ENCODE measurements at places on chromosomes 6 and 20.

GRCh38 chr20:45841407-45842129, 8.0 kb downstream of the SNX21 start:
- no peak for DNase-seq

DNA sequence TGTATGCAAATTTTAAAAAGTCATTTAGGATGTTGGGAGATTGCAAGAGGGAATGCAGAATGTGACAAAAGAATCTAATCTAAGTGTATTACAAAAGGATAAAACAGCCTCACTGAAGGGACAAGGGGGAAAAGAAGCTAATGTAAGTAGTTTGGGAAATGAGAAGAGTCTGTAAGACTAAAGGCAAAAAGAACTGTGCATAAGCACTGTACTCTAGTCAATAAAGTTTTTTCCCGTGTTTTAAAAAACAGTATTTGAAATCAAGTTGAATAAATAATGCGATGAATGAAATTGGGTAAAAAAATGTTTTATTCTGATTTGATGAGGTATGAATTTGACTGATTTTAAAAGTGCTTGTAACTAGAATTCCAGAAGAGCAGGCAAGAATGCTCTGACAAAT, 149.8 kb downstream of the VEGFA start:
- DNase-seq, result no peak

DNA sequence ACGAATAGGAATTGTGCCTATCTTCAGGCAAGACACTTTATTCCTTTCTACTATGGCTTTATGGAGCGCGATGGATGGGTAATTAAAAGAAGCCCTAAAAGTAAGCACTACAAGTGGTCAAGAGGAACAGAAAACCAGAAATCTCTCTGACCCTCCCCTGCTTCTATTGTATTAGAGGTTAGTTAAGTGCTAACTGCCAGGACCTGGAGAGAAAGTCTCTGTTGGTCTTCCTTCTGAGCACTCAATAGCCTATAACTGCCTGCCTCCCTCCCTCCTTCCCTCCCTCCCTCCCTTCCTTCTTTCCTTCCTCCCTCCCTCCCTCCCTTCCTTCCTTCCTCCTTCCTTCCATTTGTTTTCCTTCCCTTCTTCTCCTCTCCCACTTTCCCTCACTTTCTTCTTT, 133.7 kb downstream of the C6orf58 start:
- DNase-seq, result no peak

DNA sequence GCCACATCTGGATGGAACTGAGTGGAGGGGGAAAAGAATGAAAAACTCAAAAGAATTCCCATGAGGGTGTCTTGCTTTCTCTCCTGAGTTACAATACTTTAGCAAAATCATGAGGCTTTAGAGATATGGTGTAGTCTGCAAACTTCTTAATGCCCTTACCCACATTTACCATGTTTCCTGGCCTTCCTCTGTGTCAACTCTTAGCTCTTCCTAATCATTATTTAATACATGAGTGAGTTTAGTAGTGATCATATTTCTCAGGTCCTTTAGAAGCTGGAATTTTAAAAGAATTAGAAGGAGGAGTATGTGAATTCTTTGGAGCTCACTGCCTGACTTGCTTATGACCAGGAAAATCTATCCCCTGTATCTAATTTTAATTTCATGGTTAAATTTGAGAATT, 39.0 kb downstream of the STX11 start:
- DNase-seq, result no peak

DNA sequence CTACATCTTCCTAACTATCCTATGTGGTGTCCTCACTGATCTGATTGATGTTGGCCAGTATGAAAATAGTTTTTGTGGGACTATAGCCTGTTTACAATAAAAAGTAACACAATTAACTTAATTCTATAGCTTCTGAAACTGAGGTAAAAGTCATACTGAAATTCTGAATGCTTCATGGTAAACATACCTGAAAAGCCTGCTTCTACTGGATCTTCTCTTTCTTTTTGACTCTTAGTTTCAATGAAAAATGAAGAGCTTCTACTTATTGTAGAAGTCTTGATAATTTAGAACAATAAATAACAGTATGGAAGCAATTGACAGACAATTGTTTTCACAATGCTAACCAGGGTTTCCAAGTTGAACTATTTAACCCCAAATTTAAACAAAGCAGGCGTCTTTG, 383.9 kb upstream of the MMS22L start:
- no peak for DNase-seq

GRCh38 chr6:36547646-36548400, 544 bp upstream of the STK38 start:
- DNase-seq, result no peak

- DNase-seq, result no peak
Measured at GRCh38 chr6:157481865-157482249, 100.9 kb downstream of the ZDHHC14 start.

DNA sequence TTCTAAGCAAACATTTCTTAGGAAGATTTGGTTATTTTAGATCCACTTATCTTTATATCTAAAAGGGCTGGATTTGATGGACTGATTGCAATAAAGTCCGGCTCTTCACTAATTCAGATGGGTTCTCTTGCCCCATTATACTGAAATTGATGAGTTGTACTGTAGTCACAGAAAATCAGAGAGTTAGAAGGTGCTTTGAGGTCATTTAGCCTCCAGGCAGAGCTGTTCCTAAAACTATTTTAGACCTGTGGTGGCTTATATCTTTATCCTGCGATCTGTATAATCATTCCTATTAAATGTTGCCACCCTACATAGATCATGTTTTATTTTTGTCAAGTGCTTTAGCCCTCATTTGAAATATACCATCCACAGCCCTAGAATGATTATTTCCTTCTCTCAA, 61.3 kb upstream of the ATXN1 start:
- no peak for DNase-seq

GRCh38 chr6:31402324-31403282, 792 bp upstream of the MICA start:
- peak; percentile 6 for DNase-seq

GRCh38 chr20:3900187-3900604, 11.0 kb downstream of the PANK2 start:
- DNase-seq, result no peak

GRCh38 chr6:137190583-137191094, 17.2 kb upstream of the IL22RA2 start:
- DNase-seq, result no peak

GRCh38 chr6:2934057-2934456, 30.9 kb upstream of the SERPINB9 start:
- DNase-seq, result no peak

- no peak for DNase-seq
Measured at GRCh38 chr20:53579266-53579580, 14.4 kb downstream of the ZNF217 start.

DNA sequence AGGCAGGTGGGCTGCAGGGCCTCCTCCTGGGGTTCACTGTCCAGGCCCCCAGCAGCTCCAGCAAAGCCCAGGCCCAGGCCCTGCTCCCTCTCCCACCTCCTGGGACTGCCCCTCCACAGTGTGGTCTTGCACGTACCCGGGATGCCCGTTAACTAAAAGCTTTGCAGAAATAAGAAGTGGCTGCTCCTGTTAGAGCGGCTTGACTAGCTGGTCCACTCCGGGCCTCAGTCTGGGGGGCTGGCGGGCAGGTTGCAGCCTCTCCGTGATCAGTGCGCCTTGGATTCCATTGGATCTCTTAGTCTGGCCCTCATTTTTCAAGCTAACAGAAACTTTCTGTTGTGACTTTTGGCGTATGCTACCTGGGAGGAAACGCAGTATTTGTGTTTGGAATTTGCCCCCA, 26.9 kb downstream of the SLCO4A1 start:
- DNase-seq, result no peak

GRCh38 chr6:33175436-33176069, 16.7 kb downstream of the COL11A2 start:
- no peak for DNase-seq

DNA sequence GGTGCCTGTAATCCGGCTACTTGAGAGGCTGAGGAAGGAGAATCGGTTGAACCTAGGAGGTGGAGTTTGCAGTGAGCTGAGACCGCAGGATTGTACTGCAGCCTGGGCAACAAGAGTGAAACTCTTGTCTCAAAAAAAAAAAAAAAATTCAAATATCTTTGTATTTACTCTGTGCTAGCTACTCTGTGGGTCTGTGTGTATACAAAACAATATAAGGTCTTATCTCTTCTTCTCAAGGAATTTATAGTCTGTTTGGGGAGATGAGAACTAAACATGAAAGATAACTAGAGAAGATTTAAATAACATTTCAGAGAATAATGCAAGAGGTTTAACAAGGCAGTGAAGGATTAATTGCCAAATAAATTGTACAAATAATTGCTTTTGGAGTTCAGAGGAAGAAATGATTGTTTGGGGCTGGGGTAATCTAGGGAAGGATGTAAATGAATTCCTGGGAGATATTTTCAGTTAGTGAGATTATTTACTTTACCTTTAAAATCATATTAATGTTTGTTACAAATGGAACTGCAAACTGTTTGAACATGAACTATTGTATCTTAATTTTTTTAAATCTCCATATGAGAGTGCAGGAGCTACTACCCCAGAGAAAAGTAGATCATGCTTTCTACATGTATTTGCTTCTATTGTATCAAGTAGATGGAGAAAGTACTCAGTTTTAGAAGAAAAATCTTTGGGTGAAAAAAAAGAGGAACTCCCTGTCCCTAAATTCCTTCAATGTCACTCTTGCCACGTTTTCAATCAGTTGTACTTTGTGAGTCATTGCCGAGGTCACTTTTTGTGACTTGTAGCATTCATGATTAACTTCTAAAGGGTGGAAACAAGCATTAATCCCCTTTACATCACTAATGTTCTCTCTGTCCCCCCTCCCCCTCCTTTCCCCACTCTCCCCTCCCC, 39.0 kb downstream of the NCOA3 start:
- no peak for DNase-seq

GRCh38 chr6:44003345-44004061, 123.7 kb downstream of the MRPL14 start:
- no peak for DNase-seq

GRCh38 chr20:2465100-2465499, 5.5 kb downstream of the SNRPB start:
- DNase-seq, result no peak

DNA sequence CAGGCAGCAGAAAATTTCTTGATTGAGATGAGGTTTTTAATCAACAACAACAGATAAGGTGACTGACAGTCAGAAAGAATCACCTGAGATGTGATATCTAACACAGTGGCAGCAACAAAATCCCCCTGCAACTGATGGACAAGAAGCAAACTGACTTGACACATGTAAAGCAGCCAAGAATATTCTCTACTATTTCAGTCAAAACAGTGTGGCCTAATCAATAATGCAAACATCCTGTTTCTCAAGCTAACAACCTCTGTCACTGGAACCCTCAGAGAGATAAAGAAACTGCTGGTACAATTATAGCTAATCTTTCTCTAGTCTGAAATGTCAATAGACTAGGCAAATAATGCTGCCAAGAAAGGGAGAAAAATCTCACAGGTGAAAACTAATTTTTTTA, 4.6 kb upstream of the CGA start:
- DNase-seq, result no peak
